ENCODE measurements at places on chromosomes 13 and 19.

DNA sequence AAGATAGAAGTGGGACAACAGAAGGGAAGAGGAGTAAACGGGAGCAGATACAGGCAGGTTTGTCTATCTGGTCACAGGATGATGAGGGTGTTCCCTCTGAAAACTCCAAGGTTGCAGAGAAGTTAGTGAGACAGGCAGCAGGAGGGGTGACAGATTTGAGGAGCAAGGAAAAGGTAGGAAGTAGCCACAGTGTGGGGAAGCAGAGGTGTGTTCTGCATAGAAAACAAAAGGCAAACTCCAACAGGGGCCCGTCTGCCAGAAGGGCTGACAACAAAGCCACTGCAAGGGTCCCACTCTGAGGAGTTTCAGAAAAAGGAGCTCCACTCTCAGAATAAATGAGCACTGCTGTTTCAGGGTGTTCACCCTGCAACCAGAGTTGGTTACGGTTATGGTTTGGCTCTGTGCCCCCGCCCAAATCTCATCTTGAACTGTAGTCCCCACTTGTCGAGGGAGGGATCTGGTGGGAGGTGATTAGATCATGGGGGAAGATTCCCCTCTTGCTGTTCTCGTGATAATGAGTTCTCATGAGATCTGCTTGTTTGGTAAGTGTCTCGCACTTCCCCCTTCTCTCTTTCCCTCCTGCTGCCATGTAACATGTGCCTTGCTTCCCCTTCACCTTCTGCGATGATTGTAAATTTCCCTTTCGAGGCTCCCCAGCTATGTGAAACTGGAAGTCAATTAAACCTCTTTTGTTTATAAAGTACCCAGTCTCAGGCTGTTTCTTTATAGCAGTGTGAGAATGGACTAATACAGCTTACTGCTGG is 32.1 kb downstream of the SMAD9 start:
- DNase-seq, result no peak

GRCh38 chr13:47213047-47213446 is 316.2 kb upstream of the HTR2A start:
- DNase-seq, result no peak

GRCh38 chr19:30522341-30522740 is 150.2 kb downstream of the ZNF536 start:
- DNase-seq, result no peak

DNA sequence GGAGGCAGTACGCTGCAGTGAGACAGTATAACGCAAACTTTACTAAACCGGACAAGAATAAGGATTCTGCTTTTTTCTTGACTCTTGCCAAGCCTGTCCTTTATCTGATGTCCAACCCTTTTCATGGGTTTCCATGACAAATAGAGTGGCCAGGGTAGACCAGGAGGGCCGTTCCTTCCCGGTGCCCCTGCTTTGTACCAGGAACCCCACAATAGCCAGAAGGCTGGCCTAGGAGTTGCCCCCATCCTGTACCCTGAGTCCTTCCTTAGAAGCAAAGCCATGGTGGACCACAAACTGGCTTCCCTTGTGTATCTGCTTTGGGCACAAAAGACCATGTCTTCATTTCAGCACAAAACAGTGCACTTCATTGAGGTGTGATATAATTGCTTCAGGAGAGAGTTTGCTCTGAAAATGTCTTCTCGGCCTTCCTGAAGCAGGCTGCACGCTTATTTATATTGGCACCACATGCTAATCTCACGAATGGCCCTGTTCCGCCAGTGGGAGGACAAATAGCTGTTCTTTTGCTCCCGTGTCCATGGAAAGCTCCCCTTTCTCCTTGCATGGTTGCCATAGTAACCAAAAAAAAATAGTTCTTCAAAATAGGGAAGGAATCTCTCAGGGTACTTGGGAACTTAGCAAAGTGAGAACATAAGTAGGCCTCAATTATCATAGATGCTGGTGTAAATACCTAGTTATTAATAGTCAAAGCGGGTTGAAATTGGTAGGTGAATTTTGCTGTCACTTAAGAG is 222.1 kb downstream of the ZIC5 start:
- DNase-seq, result no peak

DNA sequence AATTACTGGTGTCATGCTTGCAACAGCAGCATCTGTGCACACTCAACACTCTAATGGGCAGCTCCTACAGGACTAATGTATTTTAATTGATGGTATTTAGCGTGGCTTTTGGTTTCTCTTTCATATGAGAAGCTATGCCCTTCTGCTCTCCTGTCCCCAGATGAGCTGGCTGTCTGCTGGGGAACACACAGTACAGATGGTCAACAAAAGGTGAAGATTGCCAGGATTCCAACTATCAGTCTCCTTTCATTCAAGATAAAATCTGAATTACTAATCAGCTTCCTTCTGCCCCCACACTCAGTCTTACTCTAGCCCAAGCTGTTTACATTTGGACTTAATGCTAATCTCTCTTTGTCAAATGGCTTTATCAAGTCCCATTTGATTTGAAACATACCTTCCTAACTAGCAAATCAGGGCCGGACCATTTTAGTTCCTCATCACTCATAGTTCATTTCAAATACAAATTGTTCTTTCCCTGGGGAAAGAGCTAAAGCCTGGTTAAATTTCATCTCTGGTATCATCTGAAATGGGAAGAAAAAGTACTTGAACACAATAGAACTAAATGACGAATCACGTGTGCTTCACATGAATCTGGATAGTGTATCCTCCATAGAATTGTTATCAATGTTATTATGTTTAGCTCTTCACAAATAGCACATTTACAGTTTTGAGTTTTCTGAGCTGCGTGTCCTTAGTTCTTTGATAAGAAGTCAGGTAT is 988.0 kb downstream of the PCDH17 start:
- DNase-seq, result no peak

GRCh38 chr19:41085748-41086415 is 2.4 kb upstream of the CYP2A13 start:
- no peak for DNase-seq

Measured in HCT116 (cell line).